GOT3 (cell line): ENCODE measurements at places on chromosomes 7 and 10.

DNA sequence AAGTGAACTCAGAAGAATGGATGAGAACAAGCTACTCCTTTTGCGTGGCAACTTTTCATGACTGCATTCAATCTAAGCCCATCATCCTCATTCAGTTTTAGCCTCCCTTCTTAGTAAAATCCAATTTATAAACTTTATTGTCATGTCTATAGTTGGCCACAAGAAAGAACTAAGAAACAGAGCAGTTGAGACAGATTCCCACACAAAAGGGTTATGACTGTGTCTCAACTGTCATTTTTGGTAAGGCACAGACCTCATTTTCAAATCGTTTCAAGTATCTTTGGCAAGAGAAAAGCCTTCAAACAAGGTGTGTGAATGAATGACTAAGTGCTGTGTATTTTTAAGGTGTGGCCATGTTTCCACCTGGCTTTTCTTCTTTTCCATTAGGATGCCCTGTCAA is 84.2 kb upstream of the CREB5 start:
- DNase-seq: no peak

DNA sequence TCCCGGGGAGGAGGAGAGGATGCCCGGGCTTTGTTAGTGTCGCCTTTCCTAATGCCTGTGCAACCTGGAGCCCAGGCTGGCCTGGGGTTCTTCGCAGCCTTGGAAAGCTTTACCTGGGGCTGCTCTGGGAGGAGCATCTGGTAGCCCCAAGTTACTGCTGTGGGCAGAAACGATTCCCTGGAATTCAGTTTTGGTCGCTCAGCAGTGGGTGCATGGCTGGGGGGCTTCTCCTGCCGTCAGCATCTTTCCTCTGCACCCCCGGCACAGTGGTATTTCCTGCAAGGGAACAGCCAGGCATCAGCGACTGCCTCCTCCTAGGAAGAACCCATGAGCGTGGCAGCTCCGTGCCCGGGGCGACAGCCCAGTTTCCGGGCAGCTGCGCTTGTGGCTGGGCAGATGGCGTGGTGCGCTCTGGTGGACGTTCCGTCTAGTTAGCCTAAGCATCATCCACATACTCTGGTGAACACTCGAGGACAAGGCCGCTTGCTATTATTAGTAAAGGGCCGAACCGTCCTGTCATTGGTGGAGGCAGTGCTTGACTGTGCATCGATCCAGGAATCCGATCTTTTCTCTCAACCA is 107.0 kb upstream of the BTBD16 start:
- DNase-seq: no peak

- no peak for DNase-seq
Measured at GRCh38 chr7:154684666-154685563, 318.0 kb downstream of the PAXIP1 start.

DNA sequence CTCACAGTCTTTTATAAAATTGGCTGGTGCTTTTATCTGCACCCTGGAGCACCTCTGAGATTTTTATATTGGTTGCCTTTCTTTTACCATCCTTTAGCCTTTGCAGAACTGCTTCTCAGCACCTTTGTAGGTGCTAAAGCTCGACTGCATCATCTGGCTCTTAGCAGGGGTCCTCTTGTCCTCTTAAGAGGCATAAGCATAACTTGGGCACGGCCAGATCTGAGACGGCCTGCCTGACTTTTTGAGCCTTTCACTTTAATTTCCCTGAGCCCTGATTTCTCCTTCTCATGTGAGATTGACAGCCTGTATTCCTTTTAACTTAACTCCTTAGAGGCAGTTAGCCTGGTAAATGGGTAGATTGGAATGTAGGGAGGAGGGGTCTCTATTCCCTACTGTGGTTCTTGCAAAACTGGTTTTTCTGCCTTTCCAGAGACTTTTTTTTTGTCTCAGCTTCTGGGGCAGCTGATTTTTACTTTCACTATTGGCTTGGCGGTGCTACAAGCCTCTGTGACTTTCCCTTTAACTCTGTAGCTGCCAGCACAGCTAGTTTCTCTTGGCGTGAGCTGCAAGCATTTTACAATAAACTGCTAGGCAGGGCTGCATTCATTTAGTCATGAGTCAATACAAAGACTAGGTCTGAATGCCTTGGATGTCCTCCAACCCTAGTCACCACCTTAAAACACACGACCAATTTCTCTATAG is 24.0 kb downstream of the ZPBP start:
- peak; percentile 19 for DNase-seq

DNA sequence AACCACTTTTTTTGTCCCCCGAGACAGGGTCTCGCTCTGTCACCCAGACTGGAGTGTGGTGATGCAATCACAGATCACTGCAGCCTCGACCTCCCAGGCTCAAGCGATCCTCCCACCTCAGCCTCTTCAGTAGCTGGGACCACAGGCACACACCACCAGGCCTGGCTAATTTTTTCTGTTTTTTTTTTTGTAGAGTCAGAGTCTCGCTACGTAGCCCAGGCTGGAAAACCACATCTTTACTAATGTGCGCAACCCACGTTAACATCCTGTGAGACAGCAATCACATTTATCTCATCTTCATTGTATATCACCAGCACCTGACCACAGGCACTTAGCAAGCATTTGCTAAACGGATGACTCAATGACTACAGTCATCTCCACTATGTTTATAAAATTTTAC is 77.8 kb upstream of the ATP6V0A4 start:
- no peak for DNase-seq

- no peak for DNase-seq
Measured at GRCh38 chr7:28107960-28108359, 72.6 kb downstream of the JAZF1 start.

DNA sequence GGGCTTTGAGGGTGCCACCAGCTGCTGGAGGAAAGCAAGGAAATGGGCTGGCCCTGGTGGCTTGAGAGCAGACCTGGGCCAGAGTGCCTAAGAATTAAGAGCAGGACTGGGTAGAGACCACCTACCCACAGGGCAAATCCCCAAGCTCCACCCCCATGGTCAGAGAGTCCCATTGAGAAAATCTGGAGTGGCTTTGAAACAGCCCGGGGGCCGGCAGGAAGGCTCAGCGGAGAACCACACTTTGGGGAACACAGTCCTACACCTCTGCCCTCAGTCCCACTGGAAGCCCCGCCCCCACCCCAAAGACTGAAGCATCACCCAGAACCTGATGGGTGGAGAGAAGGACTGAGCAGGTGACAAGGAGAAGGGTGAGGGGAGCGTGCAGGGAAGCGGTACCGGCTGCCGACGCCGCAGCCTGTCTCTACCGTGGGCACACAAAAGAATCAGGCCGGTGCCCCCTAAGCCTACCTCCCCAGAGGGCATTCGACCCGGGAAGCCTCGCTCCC is 3.6 kb downstream of the SMARCD3 start:
- no peak for DNase-seq

DNA sequence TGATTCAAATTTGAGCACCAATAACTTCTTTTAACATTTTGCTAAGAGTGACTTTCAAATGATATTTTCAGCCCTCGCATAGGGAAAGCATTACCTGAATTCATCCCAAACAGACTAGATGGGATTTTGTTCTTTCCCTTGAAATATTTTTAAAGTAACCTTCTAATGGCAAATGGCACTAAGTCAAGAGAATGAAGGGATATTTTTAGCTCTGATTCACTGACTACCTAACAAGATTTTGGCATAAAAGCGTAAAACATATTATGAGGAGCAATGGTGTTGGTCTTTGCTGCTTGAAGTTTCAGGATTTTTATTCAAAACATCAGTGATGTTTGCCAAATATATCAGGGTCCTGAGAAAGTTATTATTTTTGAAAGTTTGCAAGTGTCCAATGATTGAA is 290.3 kb downstream of the CDK14 start:
- no peak for DNase-seq

DNA sequence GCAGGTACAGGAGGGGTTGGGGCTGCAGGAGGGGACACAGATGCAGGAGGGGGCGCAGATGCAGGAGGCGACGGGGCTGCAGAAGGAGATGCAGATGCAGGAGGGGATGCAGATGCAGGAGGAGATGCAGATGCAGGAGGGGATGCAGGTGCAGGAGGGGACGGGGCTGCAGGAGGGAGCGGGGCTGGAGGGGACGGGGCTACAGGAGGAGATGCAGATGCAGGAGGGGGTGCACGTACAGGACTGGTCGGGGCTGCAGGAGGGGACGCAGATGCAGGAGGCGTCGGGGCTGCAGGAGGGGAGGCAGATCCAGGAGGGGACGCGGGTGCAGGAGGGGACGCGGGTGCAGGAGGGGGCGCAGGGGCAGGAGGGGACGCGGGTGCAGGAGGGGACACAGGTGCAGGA is 66.5 kb downstream of the VWA2 start:
- DNase-seq: no peak

DNA sequence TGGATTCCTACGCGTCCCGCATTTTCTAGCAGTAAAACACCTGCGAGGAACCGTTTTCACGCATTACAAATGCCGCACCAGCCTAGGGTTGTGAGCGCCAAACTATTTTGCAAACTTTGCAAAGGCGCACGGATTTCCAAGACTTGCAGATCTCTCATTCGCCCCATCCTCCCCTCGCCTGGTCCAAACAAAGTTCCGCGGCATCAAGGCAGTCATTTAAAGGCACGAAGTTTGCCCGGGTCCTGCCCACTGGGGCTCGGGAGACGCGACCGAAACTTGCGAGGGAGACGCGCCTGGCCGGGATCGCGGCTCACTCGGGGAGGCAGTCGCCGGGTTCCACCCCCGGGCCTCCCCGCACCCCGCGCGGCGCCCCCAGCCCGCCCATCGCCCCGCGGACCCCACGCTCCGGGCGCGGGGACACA is 613 bp downstream of the USP6NL start:
- no peak for DNase-seq

DNA sequence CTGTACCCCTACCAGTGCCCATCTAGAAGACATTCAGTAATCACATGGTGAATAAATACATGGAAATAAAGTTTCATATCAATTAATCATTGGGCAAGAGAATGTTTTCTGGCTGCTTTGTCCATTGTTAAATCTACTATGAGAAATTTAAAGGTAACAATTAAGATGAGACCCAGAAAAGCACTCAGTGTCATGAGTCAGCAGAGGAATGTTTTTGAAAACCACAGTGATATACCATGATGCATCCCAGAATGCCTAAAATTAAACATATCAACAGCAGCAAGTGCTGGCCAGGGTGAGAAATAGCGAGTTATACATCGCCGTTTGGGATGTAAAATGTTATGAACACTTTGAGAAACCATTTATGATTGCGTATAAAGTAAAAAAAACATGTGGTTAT is 825.3 kb upstream of the C7orf33 start:
- DNase-seq: no peak

GRCh38 chr10:102696736-102697135 is 17.5 kb downstream of the ARL3 start:
- no peak for DNase-seq

DNA sequence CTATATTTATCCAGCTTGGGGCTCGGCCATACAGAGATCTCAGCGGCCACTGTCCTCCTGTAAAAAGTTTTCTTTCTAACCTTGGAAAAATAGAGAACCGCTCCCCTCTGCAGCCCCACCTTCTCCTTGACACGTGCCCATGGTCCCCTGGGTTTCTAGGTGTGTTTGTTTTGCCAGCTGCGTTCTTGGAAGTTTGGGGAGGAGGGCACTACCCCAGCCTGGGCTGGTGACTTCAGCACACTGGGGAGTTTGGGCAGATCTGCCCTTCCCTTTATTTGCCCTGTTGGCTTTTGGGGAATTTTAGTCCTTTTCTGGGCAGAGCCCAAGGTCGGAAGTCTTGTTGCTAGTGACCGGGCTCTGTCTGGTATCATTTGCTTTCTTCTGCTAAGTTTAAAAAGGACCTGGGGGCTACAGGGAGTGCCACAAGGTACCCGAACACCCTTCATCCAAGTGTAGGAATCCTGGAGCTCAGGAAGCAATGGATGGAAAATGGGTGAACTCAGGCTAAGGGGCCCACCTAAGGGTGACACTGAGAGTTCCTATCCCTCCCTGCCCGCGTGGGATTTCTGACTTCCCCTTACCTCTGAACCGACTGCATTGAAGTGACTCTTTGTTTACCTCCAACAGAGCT is 1.7 kb downstream of the ADAMTS14 start:
- DNase-seq: no peak

GRCh38 chr10:24006741-24007140 is 202.2 kb upstream of the KIAA1217 start:
- no peak for DNase-seq

DNA sequence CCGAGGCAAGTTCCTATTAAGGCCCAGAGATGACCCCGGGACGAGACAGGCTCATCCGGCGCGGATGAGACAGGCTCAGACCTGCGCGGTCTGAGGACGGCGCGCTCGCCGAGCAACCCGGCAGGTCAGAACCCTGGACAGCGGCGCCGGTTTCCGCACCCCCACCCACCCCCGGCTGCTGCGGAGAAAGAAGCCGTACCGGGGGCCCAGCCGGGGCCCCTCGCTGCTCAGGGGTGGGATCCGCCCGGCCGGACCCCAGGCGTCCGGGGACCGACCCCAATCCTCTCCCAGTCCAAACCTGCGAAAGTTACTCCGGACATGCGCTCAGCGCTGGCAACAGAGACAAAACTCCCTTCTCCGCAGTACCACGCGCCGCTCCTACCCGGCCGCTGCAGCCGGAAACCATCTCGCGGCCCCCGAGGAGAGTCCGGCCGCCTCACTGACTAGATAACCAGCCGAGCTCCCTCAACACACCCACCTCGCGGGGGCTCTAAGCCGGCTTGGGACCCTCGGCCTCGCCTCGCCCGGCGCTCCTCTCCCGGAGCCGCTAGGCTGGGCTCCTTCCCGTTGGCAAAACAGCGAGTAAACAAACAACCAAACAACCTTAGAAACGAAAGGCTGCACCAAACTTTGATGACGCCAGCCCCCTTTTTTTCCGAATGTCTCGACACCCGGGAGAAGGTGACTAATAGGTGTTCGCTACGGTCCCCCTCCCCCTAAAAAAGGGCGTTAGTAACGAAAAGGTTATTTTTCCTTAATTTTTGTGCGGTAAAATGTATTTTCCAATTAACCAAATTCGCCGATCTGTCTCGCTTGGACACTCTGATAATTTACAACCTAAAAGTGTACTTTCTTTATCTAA is 2.3 kb upstream of the DRGX start:
- DNase-seq: no peak

GRCh38 chr7:12085516-12085915 is 125.6 kb upstream of the TMEM106B start:
- DNase-seq: no peak

DNA sequence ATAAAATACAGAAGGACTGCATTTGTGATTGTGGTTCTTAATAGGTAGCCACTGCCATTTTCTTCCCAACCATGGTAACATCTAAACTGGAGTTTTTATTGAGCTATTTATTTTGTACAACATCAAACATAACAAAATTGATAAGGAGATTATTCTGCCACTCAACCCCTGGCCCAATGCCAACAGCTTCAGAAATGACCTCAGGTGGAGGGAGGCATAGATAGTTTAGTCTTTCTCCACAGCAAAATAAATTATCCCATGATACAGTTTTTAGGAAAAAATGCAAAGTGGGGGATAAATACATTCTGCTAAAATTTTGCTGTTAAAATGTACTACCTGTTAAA is 57.6 kb downstream of the LRRTM3 start:
- no peak for DNase-seq

DNA sequence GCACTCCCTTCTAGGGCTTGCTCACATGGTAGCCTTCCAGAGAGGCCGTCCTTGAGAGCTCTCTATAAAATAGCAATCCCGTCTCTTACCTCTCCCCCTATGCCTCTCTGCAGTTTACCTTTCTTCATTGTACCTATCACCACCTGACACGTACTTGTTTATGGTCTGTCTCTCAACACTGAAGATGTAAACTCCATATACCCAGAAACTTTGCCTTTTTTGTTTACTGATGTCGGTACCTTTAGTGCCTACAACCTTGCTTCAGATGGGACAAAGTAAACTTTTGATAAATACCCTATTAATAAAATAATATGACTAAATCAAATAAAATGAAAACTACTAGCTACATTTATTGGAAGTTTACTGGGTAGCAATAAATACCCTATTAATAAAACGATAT is 220.6 kb downstream of the GPAM start:
- no peak for DNase-seq

- no peak for DNase-seq
Measured at GRCh38 chr10:113616244-113617074, 47.4 kb downstream of the NRAP start.
